Iris pigment epithelial cell (primary cell): ENCODE measurements at places on chromosomes 6 and 20.

DNA sequence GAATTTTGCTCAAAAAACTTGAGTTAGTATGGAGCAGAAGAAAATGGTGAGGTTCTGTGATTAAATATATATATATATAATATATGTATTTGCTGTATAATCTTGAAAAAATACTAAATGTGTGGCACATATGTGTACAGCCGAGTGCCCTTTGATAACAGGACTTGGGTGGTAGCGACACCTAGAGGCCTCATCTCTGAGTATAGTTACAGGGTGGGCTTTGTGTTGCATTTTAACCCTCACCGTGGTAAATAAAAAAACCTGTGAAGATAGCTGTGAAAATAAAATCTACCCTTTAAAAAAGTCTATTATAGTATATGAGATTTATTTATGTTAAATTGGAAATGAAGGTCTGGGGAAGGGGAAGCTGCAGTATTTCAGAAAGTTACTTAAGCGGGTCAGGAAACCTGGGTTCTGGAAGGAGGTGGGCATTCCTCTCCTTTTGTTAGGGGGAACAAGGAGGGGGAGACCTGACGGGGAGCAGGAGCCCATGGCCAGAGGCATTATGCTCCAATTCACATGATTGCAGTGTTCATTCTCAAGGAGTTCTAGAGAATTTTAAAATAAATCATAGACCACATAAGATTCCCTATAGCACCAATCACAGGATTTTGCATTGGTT lies 82.7 kb downstream of the SH3BGRL2 start:
- peak; percentile 52 for DNase-seq

DNA sequence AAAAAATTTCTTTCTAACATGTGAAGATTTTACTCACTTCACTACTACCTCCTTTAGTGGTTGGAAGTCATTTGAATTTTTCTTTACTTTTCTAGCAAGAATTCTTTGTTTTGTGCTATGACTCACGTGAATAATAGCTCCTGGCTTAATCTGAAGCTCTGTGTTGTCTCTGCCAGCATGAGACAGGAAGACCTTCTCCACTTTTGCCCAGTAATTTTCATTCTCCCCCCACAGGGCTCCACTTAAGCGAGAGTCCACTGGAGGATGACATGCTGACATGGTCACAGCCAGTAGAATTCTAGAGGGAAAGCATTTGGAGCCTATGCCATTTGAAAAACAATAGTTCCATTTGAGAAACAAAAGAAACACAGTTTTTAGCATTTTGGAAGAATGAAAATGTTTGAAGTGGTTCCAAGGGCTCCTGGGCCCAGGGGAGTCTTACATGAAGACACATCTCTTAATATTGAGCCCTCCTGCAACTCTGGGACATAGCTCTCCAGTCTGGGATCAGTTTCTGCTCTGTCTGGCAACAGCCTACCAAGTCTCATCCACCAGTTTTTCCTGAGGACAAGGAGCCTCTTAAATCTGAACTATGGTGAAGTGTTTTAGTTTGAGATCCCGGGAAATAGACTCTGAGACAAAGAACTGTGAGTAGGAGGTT lies 231.4 kb downstream of the PAX1 start:
- DNase-seq: no peak

DNA sequence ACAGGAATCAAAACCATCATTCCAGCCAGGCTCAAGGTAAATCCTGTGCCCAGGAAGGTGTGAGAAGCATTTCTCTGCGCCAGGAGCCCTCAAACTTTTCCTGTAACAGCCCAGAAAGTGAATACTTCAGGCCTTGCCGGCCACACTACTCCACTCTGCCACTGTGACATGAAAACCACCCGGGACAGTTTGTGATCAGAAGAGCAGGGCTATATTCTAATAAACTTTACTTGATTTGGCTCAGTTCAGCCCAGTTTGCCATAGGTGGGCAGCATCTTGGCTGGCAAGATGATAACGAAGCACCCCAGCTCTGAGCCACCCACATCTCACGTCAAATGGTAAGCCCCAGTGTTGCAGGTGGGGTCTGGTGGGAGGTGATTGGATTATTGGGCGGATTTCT lies 249.4 kb downstream of the DLL1 start:
- DNase-seq: no peak

GRCh38 chr20:41081276-41081814 lies 52.7 kb downstream of the TOP1 start:
- peak; percentile 87 for DNase-seq

DNA sequence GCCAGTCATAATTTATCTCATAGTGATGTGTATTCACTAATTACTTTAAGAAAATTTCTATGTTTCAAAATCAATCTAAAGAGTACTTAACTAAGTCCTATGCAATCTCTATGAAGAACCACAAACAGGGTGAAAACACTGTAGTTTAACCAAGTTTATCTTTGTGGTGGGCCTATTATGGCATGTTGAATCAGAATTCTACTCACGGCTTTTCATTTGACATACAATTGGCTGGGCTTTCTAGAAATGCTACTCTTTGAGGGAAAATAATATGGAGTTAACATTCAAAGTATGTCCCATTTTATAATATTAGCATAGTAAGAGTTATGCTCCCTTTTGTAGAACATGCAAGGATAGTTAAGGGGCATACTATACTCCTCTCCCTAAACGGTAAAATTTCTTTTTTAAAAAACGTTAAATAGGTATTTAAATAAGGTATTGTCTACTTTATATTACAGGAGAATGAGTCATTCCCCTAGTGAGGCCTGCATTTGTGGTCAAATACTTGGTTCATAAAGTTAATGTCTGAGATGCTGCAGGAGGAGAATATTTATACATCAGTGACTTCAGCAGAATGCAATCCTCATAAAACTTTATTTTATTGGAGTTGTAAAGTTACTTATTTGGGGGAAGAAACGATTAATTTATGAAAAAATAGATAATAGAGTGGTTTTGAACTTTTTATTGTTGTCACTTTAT lies 1.8 kb downstream of the MOXD1 start:
- DNase-seq: peak; percentile 73

- peak; percentile 57 for DNase-seq
Observed at GRCh38 chr20:45067558-45067957, 33.4 kb downstream of the KCNS1 start.

DNA sequence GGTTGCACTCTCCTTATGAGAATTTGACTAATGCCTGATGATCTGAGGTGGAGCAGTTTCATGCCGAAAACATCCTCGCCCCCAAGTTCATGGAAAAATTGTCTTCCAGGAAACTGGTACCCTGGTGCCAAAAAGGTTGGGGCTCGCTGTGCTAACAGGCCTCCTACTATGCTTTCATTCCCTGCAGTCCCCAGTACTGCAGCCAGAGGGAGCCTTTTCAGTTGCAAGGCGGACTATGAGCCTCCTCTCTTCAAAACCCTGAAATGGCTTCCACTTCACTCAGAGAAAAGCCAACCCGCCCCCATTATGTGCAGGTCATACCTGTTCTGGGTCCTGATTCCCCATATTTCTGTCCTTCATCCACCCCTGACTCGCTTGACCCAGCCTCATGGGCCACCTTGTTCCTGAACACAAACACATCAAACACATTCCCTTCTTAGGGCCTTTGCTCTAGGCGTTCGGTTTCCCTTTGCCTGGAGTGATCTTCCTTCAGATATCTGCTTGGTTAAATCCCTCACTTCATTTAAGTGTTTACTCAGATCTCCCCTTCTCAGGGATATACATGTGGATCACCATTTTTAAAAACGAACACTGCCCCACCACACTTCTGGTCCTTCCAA lies 173.7 kb downstream of the PHACTR1 start:
- DNase-seq: peak; percentile 9

DNA sequence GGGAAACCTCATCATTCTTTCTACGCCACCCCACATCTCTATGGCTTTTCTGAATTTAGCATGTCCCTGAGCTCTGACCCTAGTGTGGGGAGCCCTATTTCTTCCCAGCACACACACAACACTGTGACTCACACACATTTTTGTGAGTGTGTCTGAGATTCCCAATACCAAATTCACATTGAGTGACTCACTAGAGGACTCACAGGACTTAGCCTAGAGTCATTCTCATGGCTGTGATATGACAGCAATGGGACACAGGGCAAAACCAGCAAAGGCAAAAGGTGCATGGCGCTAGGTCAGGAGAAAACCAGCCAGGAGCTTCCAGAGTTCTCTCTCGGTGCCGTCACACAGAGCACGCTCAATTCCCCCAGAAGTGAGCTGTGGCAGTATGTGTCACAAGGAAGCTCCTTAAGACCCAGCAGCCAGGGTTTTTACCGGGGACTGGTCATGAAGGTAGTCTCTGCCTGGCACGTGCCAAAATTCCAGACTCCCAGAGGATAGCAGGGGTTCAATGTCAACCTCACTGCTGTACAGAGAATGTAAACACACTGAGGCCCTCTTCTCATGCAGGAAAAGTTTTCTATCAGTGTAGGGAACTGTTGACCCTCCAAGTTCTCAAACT lies 6.2 kb downstream of the CSTL1 start:
- DNase-seq: peak; percentile 81

GRCh38 chr6:113954653-113955052 lies 16.3 kb downstream of the HDAC2 start:
- no peak for DNase-seq

DNA sequence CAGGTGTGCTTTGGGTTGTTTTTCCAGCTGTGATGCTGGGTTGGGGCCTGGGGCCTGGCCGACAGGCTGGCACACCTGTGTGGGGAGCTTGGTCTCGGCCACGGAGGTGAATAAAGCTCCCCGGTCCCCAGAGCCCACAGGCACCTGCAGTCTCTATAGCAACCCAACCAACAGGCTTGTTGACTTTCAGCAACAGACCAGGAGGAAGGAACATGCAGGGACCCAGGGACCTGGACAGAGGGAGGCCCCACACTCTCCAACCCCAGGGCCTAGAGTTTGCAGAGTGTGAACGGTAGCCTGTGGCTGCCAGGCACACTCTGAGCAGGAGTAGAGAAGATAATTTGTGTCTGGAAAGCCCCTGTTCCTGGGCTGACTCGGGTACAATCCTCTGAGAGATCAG lies 14.6 kb upstream of the SYNJ2 start:
- DNase-seq: no peak

GRCh38 chr6:37354526-37355384 lies 972 bp downstream of the RNF8 start:
- DNase-seq: peak; percentile 30

DNA sequence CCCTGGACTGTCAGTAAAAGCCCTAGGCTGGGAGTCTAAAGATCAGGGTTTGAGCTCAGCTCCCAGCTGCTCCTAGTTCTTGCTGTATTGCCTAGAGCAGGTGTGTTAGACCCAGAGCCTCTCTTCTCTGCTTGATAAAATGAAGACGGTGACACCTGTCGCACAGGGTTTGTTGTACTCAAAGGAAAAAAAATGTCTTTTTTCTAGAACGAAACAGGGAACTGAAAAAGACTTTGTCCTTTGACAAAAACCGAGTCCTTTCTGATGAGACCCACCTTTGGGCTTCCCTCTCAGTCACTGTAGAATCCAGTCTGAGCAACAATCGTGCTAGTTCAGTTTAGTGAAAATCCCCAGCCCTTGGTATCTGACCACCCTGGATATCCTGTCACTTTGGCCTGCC lies 102.1 kb upstream of the LAMP5 start:
- DNase-seq: no peak

DNA sequence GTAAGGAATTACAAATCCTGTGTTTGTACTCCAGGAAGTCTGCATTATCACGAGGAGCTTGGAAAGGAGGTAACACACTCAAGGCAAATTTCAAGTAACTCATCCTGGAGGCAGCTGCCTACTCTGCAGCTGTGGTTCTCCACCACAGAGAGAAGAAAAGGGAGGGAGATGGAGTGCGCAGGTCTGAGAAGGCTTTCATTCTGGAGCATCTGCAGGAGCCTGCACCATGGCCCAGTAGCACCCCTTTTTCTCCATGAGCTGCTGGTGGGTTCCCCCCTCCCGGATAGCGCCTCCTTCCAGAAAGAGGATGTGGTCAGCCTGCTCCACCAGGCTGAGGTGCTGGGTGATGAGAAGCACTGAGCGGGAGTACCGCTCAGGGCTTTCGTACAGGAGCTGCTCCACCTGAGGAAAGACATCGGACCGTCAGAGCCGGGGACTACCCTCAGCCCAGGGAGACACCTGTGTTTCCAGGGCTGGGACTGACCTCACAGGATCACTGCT lies 1.6 kb upstream of the PSMB8 start:
- no peak for DNase-seq
